ENCODE measurements at places on chromosomes 5 and 9.

DNA sequence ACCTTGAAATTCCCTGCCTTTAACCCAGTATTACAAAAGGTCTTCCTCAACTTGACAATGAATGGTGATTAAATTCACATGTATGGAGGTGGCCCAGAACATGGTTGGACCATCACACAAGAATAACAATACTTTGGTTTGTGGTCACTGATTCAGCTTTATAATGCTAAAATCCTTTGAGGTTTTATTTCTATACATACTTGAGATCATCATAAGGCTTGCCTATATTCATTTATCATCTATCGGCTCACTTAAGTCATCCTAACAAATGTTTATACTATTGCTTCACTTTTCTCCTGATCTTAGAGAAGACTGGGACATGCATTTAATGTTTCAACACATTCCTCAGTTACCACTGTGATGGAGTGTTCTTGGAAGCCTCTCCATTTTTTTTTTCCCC is 191.3 kb downstream of the DMAC1 start:
- DNase-seq: no peak

DNA sequence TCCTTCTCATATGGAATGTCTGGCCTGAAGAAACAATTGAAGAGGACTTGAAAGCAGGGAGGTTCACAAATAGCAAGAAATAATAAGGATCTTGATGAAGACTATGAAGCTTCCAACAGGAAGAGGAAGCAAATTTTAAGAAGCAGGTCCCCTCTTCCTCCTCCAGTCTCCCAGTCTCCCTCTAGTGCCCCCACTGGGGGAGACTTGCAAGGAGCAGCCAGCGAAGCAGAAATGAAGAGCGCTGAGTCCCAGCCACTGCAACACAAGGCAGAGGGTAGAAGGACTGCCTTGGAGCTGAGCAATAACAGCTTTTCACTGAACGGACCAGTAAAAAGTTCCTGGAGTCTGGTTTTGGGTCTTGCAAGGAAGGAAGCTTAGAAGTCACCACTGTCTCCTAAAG is 32.6 kb upstream of the ACO1 start:
- DNase-seq: no peak

- no peak for DNase-seq
Observed at GRCh38 chr9:9747787-9748186, 865.0 kb downstream of the PTPRD start.

DNA sequence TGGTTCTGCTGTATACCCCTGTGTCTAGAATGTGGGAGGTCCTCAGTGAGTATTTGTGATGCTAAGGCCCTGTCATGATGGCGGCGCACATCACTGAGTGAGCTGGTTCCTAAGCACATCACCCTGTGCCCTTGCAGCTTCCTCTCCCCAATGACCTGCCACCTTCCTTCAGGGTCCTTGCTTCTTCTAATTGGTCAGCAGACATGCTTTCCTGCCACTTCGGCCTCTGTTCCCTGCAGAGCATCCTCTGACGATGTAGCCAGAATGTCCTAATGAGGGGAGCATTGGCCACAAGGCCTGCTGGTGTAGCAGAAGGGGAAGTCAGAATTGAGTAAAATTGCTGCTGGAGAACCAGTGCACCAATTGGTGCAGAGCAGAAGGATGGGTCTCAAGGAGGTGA is 31.1 kb upstream of the ANGPTL2 start:
- DNase-seq: no peak

- no peak for DNase-seq
Observed at GRCh38 chr5:139839918-139840317, 44.3 kb downstream of the PSD2 start.

- no peak for DNase-seq
Observed at GRCh38 chr9:94929369-94929756, 202.9 kb downstream of the AOPEP start.

DNA sequence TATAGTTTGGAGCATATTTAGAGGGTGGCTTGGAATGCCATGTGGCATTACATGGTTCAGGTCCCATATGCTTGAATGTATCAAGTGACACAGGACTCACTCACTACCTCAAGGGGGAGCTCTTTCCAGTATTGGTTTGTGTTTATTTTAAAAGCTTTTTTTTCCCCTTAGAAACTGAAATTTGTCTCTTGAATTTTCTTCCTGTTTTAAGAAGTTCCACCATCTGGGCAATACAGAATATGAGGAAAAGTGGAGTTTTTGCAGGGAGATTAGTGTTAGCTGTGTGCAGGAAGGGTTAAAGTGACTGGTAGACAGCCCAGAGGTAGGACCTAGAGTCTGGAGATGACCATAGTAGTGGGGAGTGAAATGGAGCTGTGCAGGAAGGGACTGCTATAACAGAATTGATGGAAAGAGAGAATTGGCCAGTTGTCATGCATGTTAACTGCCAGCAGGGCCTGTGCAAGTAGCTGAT is 36.6 kb downstream of the CTNNA1 start:
- no peak for DNase-seq

- DNase-seq: no peak
Observed at GRCh38 chr5:160573318-160573717, 151.7 kb downstream of the PTTG1 start.

DNA sequence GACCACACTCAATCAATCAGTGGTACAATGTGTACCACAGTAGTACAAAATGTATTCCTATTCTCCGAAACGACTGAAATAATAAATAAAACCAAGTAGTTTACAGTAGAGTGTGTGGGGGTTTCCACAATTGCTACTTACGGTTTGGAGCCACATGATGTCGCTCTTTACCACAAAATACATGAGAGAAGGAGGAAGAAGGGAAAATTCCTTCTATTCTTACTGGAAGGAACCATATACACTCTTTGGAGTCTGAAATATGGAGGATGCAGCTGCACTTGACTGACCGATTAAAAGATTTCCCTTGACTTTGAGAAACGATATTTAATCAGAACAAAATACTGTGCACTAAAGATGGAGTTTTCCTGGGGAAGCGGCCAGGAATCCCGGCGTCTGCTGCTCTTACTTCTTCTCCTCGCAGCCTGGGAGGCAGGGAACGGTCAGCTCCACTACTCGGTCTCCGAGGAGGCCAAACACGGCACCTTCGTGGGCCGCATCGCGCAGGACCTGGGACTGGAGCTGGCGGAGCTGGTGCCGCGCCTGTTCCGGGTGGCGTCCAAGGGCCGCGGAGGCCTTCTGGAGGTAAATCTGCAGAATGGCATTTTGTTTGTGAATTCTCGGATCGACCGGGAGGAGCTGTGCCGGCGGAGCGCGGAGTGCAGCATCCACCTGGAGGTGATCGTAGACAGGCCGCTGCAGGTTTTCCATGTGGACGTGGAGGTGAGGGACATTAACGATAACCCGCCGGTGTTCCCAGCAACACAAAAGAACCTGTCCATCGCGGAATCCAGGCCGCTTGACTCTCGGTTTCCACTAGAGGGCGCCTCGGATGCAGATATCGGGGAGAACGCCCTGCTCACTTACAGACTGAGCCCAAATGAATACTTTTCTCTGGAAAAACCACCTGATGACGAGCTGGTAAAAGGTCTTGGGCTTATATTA is at the start of gene PCDHA4:
TSS of gene PCDHA4 (plus strand) at position 235 of the 942 bp plus-strand sequence.
- DNase-seq: peak; percentile 59

DNA sequence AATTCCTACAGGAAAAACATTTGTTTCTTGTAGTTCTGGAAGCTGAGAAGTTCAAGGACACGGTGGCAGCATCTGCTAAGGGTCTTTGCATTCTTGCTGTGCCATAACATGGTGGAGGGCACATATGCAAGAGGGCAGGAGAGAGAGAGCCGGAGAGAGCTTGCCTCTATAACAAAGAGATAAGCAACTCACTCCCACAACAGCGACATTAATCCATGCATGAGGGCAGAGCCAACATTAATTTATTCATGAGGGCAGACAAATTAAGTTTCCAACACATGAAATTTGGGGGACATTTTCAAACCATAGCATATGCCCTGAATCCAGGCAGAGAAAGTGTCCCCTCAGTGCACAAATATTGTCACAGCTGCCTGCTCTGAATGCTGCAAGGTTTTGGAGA is 4.4 kb upstream of the GTF3C5 start:
- no peak for DNase-seq

GRCh38 chr9:79651251-79651795 is 79.6 kb downstream of the TLE4 start:
- DNase-seq: peak; percentile 72

GRCh38 chr5:119071561-119071995 is 691 bp downstream of the DMXL1 start:
- no peak for DNase-seq

- DNase-seq: no peak
Observed at GRCh38 chr5:35337340-35338156, 107.3 kb upstream of the PRLR start.

DNA sequence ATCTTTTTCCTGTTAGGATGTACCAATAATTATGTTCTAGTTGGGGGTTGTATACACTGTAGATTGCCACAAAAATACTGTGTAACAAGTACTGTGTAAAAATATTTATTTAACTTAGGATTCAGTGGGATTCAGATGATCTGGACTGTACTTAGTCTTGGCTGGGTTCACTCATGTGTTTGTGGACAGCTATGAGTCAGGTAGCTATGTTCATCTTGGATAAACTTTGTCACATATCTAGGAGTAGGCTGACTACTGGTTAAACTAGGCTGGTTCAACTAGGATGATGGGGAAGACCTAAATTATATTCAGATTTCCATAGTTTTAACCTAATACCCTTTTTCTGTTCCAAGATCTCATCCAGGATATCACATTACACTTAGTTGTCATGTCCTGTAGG is 32.1 kb upstream of the TNFSF15 start:
- DNase-seq: no peak

Data from posterior cingulate gyrus (tissue), 11 donors.